ENCODE measurements at places on chromosomes 11 and 22. TPM values are rescaled to one million over a fixed set of nuclear protein-coding genes. Genes with fewer than 3 reads are reported as not detected.

The NRGN gene
- total RNA-seq = 6.1 TPM

The SSH3 gene
- 258 TPM for total RNA-seq

The FGF4 gene
- not detected for total RNA-seq

The VSIG10L2 gene
- total RNA-seq = 0.75 TPM

The TNNI2 gene
- 45.0 TPM for total RNA-seq

The MMP8 gene
- total RNA-seq = not detected

The CRACR2B gene
- 45.8 TPM for total RNA-seq

The OR10D3 gene
- not detected for total RNA-seq

The ATXN10 gene
- 193 TPM for total RNA-seq

The UQCC3 gene
- 6.6 TPM for total RNA-seq

The MMP12 gene
- total RNA-seq = not detected

The TST gene
- total RNA-seq = 53.4 TPM

The EFCAB6 gene
- total RNA-seq = 8.8 TPM

The RAG2 gene
- not detected for total RNA-seq

The EXPH5 gene
- 19.5 TPM for total RNA-seq

The PAK1 gene
- total RNA-seq = 56.7 TPM

The MMP10 gene
- total RNA-seq = not detected

The KIRREL3 gene
- total RNA-seq = not detected

The UBQLNL gene
- 1.4 TPM for total RNA-seq

The PLAAT5 gene
- 2.1 TPM for total RNA-seq

The HTR3A gene
- total RNA-seq = not detected

Measured in ureter (tissue), 1 donor.